NCI-H226 (cell line): ENCODE measurements at places on chromosomes 11 and 22.

DNA sequence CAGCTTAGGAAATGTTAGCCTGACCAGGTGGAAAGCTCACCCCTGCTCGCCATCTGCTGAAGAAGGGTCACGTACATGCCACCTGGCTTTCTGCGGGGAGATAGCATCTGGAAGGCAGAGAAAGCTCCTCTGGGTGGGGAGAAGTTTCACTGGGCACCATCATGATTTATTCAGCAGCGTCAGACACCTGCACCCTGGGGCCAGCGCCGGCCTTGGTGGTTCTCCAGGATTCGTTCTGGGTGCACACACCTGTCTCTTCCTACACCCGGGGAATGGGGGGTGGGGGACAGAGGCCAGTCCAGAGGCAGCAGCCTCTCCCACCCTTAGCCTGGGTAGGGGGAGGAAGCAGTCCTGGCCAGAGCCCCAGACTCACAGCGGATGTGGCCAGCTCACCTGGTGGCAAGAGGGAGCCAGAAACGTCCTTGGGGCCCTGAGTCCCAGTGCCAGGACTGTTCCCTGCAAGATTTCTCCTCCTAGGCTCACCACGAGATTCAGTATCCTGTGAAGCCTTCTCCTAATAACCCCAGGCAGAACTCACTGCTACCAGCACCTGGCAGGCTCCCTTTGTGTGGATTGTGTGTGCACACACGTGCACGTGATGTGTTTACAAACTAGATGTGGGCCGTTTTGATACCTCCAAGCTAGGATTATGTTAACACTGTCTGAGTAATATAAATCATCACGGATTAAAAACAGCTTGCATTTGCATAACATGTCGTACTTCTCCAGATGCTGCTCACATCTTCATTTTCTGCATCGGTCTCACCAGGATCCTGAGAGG is 17.3 kb upstream of the RASD2 start:
- DNase-seq = no peak

DNA sequence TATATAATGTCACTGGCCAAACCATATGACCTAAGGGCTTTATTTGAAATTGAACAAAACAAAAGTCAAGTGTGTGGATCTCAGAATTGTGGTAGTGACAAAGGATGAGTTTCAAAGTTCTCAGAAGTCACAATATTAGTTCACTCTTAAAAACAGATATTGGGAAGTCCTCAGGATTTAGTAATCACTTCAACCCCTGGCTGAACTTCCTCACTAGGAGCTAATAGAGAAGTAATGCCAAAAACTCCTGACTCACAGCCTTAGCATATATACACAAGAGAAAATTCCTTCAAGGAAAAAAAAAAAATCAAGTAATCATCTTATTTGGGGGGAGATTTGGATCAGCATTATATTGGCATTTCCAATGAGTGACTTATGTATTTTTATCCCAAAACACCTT is 75.6 kb upstream of the APOA1 start:
- DNase-seq = peak; percentile 56

- no peak for DNase-seq
Observed at GRCh38 chr11:11463405-11463804, 110.4 kb upstream of the CSNK2A3 start.

DNA sequence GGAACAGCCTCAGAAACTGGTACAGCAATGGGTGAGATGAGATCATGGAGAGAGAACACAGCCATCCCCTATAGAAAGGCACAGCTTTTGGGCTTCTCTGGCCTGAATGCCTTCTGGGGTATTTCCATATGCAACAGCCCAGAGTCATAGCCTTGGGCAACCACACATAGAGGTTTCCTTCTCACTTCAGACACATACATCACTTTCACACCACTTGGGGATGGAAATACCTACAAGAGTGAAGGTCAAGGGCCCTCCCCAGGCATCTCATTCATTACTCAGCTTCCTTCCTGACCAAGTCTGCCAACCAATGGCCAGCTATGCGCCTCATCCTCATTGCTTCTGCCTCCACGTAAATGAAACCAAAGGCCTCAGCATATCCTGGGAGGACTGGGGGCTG is 17.7 kb upstream of the OLFML1 start:
- DNase-seq = peak; percentile 95
